Ovary (tissue), 10 donors: ENCODE measurements at places on chromosomes 7 and 10. TPM values are rescaled to one million over a fixed set of nuclear protein-coding genes. Genes with fewer than 3 reads are reported as not detected.

The PNLIPRP2 gene
- not detected for polyA plus RNA-seq

The PDGFA gene
- polyA plus RNA-seq, result 8.7 TPM

The VAX1 gene
- not detected for polyA plus RNA-seq

The STEAP4 gene
- 3.1 TPM for polyA plus RNA-seq

The ZNF853 gene
- 14.5 TPM for polyA plus RNA-seq

The CPA2 gene
- 0.05 TPM for polyA plus RNA-seq

The CALN1 gene
- polyA plus RNA-seq, result 0.13 TPM

The TMEM270 gene
- polyA plus RNA-seq, result not detected
